ENCODE measurements at places on chromosomes 2 and 18. TPM values are rescaled to one million over a fixed set of nuclear protein-coding genes. Genes with fewer than 3 reads are reported as not detected.

TEKT4 gene
- total RNA-seq: not detected

SPP2 gene
- not detected for total RNA-seq

FAM237A gene
- total RNA-seq: not detected

TRIB2 gene
- 18.4 TPM for total RNA-seq

SPEG gene
- 21.7 TPM for total RNA-seq

ATOH8 gene
- total RNA-seq: 55.9 TPM

RGPD6 gene
- 27.6 TPM for total RNA-seq

CRYGB gene
- total RNA-seq: not detected
